ENCODE measurements at places on chromosomes 4 and X.
A peak's percentile ranks its signal among the peaks of the same experiment; 100 is the strongest.

DNA sequence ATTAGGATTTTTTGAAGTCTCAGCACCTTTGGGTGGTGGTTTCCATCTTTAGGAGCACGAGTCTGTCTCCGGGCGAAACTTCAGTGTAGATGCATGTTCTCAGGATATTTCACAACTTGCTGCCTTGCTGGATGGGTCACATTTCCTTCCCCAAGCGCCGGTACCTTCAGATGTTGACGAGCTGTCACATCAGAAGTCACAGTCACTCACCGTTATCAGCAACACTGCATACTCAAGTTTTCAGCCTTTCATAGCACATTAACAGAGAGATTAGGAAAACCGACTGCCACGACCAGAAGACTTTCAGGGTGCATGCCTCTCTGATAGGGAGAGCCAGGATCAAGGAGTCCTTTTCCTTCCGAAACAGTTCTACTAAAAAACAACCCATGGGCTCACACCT is 77.8 kb downstream of the SHROOM2 start:
- DNase-seq = no peak

DNA sequence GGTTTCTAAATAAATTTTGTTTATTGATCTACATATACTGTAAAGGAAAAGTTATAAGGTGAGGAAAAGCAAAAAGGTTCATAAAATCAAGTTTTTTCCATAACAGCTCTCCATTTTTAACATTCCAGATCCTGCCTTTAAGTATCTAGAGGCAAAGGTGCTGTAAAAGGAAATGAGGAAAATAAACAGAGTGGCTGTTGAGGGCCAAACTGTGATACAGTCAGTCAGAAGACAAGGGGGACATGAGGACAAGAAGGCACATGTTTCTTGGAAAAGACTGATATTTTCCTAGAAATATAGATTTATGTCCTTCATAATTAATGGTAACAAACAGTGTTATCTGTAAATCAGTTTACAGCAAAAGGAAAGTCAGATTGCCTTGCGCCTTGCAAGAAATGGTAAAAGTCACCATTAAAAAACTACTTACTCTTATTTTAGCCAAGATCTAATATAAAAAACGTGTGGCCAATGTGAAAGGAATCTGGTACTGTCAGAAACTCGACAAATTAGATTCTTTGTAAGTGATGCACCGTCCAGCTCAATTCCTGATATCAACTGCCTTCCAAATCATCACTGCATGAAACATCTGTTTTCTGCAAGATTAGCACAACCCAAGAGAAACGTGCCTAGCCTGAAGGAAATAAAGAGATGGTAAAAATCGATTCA is 34.0 kb upstream of the VEGFD start:
- DNase-seq = no peak

GRCh38 chr4:102592256-102592655 is 91.1 kb downstream of the NFKB1 start:
- no peak for DNase-seq

- DNase-seq = no peak
Measured at GRCh38 chr4:10240691-10241090, 124.1 kb upstream of the WDR1 start.

GRCh38 chr4:129109965-129110824 is 14.2 kb downstream of the C4orf33 start:
- no peak for DNase-seq

DNA sequence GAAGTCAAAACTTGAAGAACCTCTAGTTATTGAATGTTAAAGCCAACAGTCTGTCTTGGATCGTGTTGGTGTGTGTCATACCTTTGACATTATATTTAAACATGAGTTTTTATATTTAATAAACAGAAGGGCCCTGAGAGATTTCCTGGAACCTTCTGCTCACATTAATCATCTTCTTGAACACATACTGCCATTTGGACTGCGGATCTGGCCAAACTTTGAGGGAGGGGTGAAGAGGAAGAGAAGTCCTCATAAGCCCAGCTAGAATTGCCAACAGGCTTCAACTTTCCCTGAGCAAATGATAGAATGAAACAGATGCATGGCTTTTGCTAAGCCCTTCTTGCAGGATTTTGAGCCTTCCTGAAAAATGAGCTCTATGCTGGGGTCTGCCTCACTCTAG is 27.4 kb downstream of the CCKAR start:
- no peak for DNase-seq

- no peak for DNase-seq
Measured at GRCh38 chr4:38957893-38958292, 74.3 kb downstream of the TMEM156 start.

DNA sequence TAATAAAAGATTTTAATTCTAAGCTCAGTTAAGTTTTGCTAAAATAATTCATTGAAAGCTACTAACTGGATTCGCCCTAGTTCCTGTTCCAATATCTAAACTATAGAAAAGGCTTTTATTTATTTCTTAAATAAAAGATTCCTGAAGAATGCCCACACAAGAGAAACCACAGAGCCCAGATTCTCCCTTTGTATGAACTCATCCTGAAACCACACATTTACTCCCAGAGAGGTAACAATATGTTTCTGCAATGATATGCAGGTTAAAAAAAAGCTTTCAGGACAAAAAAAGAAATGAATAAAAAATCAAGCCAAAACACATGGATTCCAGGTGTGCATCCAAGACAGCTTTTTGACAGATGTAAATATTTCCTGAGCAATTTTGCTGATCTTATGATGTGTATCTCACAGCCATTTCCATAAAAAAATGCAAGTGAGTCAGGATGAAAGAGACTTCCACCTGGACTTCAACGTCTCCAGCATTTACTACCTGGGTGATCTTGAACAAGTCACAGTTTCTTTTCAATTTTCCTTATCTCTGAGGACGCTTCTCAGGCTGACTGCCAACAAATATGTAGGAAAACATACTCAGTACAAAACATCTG is 234.4 kb upstream of the FAT1 start:
- DNase-seq = no peak

DNA sequence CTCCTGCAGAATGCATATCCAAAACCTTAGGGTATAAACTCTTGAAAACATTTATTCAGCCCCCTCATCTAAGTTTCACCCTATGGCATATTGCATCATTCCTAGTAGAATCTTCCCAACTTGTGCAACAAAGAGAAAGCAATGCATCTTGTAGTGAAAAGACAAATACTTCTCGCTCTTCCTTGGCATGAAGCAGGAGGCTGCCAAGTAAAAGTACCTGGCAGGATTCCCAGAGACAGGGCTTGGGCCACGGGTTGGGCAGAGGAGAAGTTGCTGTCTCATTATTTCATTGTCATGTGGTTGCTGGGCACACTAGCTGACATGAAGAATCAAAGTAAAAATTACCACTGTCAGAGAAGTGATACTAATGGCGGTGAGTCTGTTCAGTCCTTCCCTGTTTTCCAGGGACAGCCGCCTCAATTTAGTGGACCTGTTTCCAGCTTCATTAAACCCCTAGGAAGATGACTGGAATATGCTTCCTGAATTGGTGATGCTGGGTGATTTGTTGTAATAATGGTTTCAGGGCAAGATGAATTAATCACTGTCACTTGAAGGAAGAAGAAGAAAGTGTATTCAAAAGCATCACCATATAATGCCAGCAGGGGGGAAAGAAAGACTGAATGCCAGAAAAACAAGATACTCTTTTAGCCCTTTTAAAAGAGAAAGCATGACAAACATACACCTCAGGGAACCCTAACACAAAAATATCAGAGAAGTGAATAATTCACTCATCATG is 380.5 kb upstream of the IGFBP7 start:
- no peak for DNase-seq

GRCh38 chr4:153156721-153157120 is 47.5 kb upstream of the TRIM2 start:
- no peak for DNase-seq

GRCh38 chr4:109972786-109973528 is 60.3 kb downstream of the EGF start:
- no peak for DNase-seq

- peak; percentile 1 for DNase-seq
Measured at GRCh38 chrX:113522814-113523213, 682.2 kb upstream of the AMOT start.

- no peak for DNase-seq
Measured at GRCh38 chr4:67576059-67576466, 17.5 kb downstream of the STAP1 start.

DNA sequence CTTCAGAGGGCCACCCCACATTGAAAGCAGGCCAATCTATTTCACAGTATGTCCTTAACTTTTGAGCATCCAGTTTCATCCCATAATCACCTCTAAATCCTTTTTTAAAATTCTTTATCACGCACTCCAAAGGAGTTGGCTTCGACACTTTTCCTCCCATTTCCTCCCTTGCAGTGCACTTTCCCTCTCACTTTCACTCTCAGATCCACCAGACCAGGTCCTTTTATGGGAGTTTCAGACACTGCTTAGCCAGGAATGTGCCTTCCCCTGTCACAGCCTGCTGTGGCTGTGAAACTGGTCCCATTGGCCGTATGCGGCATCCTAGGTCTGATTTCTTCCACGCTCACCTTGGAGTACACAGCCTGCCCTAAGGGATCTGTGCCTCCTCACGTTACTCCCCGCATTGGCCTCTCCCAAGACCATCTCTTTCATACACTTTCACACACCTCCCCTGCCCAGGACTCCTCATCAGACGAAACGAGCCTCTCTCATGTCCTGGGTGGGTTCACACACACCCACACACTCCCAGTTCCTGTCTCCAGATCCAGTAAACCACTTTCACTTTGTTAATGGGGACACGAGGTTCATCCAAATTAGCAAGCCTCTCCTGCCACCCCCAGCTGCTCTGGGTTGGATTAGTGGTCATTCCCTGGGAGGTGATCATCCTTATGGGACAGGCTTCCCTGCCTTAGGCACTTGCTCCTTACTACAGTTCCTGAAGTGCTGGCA is 10.0 kb upstream of the RHOXF2B start:
- no peak for DNase-seq

DNA sequence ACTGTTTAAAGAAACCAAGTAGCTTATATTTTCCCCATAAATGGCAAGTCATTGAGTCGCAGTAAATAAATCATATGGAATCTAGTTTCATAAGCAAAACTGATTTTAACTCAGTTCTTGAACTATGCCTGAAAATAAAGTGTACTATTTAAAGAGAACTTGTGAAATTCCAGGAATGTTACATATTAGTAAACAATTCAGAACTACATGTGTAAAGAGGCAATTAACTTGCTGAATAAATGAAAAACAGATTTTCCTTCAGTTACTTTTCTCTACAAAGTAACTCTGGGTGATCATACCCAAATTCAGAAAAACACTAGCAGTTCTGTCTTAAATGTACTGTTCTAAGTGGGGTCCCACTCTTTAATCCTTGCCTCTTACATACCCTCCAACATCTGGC is 236.1 kb upstream of the EDNRA start:
- DNase-seq = no peak

- DNase-seq = no peak
Measured at GRCh38 chrX:111868726-111869638, 7.0 kb upstream of the TRPC5OS start.

- no peak for DNase-seq
Measured at GRCh38 chr4:101191302-101192098, 155.8 kb downstream of the PPP3CA start.

Data from GM12891 (cell line).